Smooth muscle cell of the pulmonary artery (primary cell): ENCODE measurements at places on chromosomes 3 and 15. TPM values are rescaled to one million over a fixed set of nuclear protein-coding genes. Genes with fewer than 3 reads are reported as not detected.

The FOXB1 gene
- not detected in 2 replicates for total RNA-seq

The ZNF770 gene
- 40.1 and 45.1 TPM in 2 replicates for total RNA-seq

The DUOXA2 gene
- total RNA-seq: not detected in 2 replicates

The GOLGA8K gene
- total RNA-seq: 0.36 and 0.46 TPM in 2 replicates

The GOLGA6A gene
- 0.03 and 0.07 TPM in 2 replicates for total RNA-seq

The SLC7A14 gene
- 0.83 and 4.5 TPM in 2 replicates for total RNA-seq

The SAMMSON gene
- total RNA-seq: not detected in 2 replicates

The C3orf80 gene
- 1.7 and 1.8 TPM in 2 replicates for total RNA-seq

The KNG1 gene
- total RNA-seq: not detected in 2 replicates

The GOLGA8T gene
- 0.13 and 0.17 TPM in 2 replicates for total RNA-seq

The HOMER2 gene
- total RNA-seq: 5.7 and 11.6 TPM in 2 replicates

The UTS2B gene
- 0.39 and 0.53 TPM in 2 replicates for total RNA-seq

The FOXL2NB gene
- 0.03 TPM in 1 of 2 replicates, not detected in the other for total RNA-seq
